ENCODE measurements at places on chromosomes 1 and 21.

GRCh38 chr1:151540982-151541377 lies 871 bp downstream of the TUFT1 start:
- DNase-seq, result no peak

DNA sequence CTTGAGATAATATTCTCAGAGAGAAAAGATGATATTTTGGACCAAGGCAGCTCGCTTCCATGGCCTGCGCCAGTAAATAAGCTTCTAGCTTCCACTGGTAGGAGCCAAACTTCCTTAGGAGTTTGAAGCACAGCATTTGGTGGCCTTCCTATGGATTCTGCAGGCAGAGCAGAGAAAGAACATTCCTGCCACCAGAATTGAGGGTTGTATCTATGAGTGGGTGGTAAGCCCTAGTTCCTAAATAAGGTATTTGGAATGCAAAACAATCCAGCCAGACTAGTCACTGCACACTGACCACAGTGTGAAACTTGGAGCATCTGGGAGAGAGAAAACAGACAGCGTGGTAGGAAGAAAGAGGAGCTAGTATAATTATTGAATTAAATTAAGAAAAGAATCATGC lies 54.1 kb upstream of the BCAR3 start:
- DNase-seq, result no peak

DNA sequence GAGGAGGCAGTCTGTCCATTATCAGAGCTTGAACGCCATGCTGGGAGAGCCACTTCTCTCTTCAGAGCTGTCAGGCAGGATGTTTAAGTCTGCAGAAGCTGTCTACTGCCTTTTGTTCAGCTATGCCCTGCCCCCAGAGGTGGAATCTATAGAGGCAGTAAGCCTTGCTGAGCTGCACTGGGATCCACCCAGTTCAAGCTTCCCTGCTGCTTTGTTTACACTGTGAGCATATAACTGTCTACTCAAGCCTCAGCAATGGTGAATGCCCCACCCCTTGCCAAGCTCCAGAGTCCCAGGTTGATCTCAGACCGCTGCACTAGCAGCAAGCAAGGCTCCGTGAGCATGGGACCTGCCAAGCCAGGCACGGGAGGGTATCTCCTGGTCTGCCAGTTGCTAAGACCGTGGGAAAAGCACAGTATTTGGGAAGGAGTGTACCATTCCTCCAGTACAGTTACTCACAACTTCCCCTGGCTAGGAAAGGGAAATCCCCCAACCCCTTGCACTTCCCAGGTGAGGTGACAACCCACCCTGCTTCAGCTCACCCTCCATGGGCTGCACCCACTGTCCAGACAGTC lies 32.5 kb downstream of the RGS13 start:
- no peak for DNase-seq

DNA sequence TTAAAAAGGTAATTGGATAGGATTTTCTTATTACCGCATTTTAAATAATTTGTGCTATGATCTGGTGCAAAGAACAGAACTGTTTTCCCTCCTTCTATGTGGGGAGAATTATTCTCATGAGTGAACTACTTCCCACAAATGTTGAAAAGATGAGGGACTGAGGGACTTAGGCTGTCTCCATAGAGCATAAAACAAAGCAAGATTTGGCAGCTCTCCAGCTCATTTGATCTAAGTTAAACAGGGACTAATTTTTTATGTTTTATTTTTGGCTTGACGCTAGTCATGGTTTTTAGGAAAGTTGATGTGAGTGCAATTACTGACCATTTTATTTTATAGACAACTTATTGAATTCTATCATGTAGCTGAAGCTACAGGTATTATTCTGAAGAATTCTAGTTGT lies 362.3 kb downstream of the HLX start:
- DNase-seq, result no peak

- no peak for DNase-seq
Measured at GRCh38 chr1:21490774-21491487, 18.3 kb upstream of the ALPL start.

DNA sequence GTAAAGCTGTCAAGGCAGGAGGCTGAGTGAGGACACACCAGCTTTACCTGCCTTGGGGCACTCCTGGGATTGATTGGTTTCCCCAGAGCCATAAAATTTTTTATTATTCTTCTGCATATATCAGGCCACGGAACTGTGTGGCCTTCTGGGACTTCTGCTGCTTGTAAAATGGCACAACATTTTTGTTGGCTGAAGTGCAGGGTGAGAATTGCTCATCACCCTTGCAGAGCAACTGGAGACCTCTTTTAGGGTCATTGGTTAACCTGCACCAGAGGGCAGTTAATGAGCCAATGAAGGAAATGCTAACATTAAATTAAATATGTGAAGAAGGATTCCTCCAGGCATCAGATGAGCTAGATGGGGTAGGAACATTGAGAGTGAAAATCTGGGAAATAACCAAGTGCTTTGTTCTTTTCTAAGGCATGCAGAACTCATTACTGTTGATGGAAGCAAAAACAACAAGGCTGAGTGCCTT lies 87.7 kb downstream of the LTN1 start:
- DNase-seq, result no peak

DNA sequence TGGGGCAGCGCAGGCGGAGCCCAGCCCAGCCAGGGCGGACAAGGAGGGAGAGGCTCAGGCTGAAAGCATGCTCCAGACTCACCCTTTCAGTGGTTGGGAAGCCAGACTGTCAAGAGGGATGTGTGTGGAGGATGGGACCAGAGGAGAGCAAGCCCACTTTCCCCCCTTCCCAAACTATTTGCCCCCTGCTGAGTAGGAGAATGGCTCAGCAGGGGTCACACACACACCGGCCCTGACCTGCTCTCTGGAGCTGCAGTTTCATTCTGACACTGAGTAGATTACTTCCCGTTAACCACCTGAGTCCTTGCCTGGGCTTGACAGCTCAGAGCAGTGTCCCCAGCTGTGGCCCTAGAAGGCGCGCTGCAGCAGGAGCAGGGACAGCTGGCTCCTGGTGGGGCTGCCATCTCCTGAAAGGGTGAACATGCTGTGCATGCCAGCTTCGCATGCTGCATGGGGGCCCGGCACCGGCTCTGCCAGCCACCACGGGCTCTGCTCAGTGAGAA lies 51.6 kb upstream of the CNTN2 start:
- no peak for DNase-seq

DNA sequence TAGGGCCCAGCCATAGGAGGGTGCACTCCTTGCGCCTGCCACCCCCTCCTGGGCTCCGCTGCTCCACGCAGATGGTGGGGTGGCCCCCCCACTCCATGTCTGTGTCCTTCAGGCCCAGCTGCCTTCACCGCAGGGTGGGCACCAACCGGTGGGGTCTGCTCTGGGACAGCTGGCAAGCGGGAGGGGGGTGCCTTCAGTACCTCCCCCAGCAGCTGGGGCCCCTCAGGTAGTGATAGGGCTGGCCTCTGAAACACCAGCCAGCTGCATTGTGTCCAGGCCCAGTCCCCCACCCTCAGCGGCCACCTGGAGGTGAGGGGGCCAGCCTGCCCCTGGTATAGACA lies 360 bp downstream of the GJC2 start:
- no peak for DNase-seq

DNA sequence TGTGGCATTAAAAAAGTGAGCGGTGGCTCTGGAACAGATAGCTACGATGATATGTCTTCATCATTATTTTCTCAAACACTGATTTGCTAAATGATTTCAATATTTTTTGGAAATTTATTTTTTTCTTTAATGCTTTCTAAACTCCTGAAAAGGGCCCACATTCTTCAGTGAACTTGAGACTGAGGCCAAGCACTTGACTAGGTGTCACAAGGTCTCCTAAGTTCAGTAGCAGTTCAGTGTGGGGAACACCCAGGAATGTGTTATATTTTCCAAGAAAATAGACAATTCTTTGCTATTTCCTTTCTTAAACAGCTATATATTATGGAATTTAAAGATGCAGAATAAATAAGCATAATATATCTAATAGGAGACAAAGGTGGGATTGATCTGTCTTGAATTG lies 850.9 kb downstream of the USP25 start:
- no peak for DNase-seq

GRCh38 chr1:184296466-184297243 lies 90.2 kb upstream of the C1orf21 start:
- DNase-seq, result no peak

DNA sequence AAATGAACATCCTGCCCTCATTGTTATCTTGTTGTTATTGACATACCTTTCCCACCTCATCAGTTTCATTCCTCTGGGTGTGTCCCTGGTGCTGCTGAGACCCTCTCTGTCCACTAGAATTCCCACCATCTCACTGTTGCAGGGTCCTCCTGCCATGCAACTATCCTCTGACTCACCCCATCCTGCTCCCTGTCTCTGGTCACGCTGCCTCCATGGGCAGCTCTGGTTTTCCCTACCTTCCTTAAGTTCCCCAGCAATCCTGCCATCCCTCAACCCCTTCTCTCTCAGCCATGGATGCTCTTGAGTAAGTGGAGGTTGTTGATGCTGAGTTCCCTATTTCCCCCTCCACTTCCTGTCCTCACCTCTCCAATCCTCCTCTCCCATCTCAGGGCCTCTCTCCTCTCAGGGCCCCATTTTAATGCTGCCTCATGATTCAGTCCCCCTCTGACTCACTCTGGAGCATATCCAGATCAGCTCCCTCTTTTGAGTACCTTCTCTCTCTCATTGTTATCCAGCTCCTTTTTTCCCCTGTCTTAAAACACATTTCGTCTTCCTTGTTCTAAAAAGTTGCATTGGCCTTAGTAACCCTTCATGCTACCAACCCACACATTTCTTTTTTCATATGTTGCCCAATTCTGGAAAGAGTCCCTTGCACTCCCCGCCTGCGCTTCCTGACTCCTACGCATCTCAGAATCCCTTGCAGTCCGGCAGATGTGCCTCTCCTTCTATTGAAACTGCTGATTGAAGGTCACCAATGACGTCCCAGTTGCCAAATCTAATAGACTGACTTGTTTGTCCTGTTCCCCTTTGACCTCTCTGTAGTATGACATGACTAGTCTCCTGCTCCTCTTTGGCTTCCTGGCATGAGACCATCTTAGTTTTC lies 92.0 kb downstream of the CNIH3 start:
- no peak for DNase-seq

- no peak for DNase-seq
Measured at GRCh38 chr1:184438363-184438762, 51.5 kb downstream of the C1orf21 start.

DNA sequence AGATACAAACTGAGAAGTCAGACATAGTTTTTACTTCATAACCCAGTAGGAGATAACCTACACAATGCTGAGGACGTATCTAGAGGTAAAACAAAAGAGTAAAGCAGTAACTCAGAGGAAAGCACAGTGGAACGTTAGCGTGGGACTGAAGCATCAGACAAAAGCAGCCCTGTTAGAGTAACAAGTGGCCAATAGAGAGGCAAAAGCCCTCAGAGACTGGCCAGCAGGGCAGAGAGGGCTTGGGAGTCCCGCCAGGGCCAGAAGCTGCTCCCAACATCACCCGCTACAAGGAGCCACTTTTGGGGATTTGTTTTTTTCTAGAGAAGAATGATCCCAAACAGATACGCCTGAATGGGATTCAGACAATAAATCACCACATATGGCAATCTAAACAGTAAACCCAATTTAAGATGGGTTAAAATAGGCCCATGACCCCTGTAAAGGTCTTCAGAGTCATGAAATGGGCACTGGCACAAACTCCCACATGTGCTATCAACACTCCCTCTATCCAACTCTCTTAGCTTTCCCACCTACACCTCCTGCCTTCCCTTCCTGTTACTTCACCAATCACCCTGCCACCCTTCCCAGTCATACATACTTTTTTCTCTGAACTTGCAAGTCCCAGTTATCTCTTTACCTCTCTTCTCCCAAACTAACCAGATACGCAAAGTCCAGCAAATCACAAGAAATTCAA lies 17.2 kb downstream of the TADA1 start:
- no peak for DNase-seq

GRCh38 chr1:112342558-112342957 lies 53.5 kb upstream of the CTTNBP2NL start:
- DNase-seq, result no peak
